ENCODE measurements at places on chromosomes 16 and 17. TPM values are rescaled to one million over a fixed set of nuclear protein-coding genes. Genes with fewer than 3 reads are reported as not detected.
A peak's percentile ranks its signal among the peaks of the same experiment; 100 is the strongest.

CCL8 gene
- not detected for total RNA-seq

CSH1 gene
- not detected for total RNA-seq

KRT12 gene
- total RNA-seq, result not detected

HBZ gene
- total RNA-seq, result not detected

MYH2 gene
- not detected for total RNA-seq

RAB26 gene
- total RNA-seq, result 0.61 TPM

ICAM2 gene
- 44.7 TPM for total RNA-seq

TNK1 gene
- 3.5 TPM for total RNA-seq

PYY gene
- total RNA-seq, result not detected

GCGR gene
- total RNA-seq, result not detected

GRCh38 chr17:54172096-54172984 lies 349.6 kb downstream of the KIF2B start:
- no peak overlapping the region for H3K4me3 ChIP-seq
- DNase-seq, result no peak
- H3K27ac ChIP-seq, result no peak overlapping the region
- H3K36me3 ChIP-seq, result no peaks in the 10 kb centered on the region
- H3K27me3 ChIP-seq, result no peaks in the 10 kb centered on the region

DNA sequence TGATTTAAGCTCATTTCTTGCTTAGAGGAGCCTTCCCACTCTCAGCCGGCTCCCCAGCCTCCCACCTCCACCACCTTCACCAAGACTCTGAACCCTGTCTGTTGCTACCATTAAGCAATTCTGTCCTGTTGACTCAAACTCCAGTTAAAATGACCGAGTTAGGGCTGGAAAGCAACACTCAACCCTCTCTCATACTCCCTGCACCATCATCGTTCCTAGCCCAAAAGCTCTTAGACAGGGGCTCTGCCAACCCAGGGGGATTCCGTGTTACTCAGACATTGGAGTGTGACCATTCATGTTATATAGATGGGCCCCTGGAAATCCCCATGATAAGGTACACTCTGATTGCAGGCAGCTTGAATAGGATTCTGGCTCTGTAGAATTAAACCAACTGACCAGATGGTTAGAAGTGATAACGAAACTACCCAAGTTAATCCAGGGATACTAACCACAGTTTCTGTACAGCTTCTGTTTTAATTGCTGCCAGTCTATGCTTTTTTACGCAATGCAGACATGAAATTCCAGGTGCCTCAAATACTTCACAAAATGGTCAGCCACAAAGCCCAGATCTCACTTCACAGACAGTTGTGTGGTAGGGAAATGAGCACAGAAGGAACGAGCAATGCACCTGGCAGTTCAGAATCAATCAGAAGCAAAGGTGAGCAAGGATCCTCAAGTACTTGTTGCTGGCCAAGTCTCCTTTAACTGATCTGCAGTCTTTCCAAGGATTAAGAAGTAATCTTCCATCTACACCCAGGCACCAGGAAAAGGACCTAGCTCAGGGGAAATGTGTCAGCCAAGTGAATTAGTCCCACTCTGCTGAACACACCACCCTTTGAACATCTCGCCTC lies 2.1 kb downstream of the SSTR2 start:
- no peaks in the 10 kb centered on the region for H3K36me3 ChIP-seq
- peaks cover 50% of the 10 kb centered on the region for H3K27me3 ChIP-seq
- peaks cover 36% of the 10 kb centered on the region for H3K4me1 ChIP-seq
- peak overlapping the region; percentile 76 for H3K4me3 ChIP-seq
- DNase-seq, result no peak

GRCh38 chr17:42979511-42980273 lies at the start of gene PTGES3L:
PTGES3L (minus strand) TSS chr17:42980080; CDS start chr17:42980053, 27 bp downstream.
- H3K4me1 ChIP-seq, result peaks cover 43% of the 10 kb centered on the region
- H3K4me3 ChIP-seq, result peak within 1 kb of the TSS; percentile 99
- H3K27ac ChIP-seq, result peak within 1 kb of the TSS; percentile 98
- peaks cover 20% of the 10 kb centered on the region for H3K36me3 ChIP-seq
- no peaks in the 10 kb centered on the region for H3K27me3 ChIP-seq
- no peak for DNase-seq

DNA sequence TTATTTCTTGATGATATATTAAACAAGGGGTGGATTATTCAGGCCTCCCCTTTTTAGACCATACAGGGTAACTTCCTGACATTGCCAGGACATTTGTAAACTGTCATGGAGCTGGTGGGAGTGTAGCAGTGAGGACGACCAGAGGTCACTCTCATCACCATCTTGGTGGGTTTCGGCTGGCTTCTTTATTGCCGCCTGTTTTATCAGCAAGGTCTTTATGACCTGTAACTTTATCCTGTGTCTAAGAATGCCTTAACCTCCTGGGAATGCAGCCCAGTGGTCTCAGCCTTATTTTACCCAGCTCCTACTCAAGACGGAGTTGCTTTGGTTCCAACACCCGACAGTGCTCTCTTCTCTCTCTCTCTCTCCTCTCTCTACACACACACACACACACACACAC lies 221.9 kb downstream of the C16orf95 start:
- DNase-seq, result no peak
- H3K36me3 ChIP-seq, result no peaks in the 10 kb centered on the region
- peaks cover 8% of the 10 kb centered on the region for H3K27me3 ChIP-seq
- H3K4me3 ChIP-seq, result no peak overlapping the region
- H3K4me1 ChIP-seq, result no peaks in the 10 kb centered on the region
- H3K27ac ChIP-seq, result no peak overlapping the region

- peak overlapping the region; percentile 36 for H3K27ac ChIP-seq
- H3K36me3 ChIP-seq, result no peaks in the 10 kb centered on the region
- no peaks in the 10 kb centered on the region for H3K27me3 ChIP-seq
- H3K4me3 ChIP-seq, result peak overlapping the region; percentile 11
- H3K4me1 ChIP-seq, result peaks cover 13% of the 10 kb centered on the region
These were observed 24.6 kb downstream of the COPRS start for GRCh38 chr17:31834448-31834847.

GRCh38 chr16:11232852-11233726 lies 22.9 kb downstream of the SOCS1 start:
- peak overlapping the region; percentile 61 for H3K27ac ChIP-seq
- peaks cover 46% of the 10 kb centered on the region for H3K4me1 ChIP-seq
- H3K27me3 ChIP-seq, result no peaks in the 10 kb centered on the region
- DNase-seq, result peak; percentile 52

DNA sequence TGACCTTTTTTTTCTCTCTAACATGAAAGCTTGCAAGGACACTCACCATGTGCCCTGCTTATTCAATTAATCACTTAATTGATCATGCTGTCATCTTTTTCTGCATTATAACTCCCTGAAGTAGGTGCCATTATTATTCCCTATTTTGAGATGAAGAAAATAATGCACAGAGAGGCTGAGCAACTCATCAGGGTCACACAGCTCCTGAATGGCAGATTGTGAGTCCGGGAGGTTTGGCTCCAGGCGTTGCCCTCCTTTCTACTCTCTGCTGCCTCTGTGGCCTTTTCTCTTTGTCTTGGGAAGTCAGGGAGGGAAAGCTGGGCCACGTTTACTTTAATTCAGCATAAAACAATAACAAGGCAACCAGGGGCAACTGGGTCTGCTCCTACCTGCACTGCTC lies 17.2 kb upstream of the N4BP1 start:
- H3K36me3 ChIP-seq, result no peaks in the 10 kb centered on the region
- H3K27ac ChIP-seq, result no peak overlapping the region
- no peaks in the 10 kb centered on the region for H3K27me3 ChIP-seq

- no peaks in the 10 kb centered on the region for H3K4me1 ChIP-seq
- H3K27me3 ChIP-seq, result peaks cover 2% of the 10 kb centered on the region
- no peak for DNase-seq
- no peak overlapping the region for H3K27ac ChIP-seq
- no peaks in the 10 kb centered on the region for H3K36me3 ChIP-seq
- no peak overlapping the region for H3K4me3 ChIP-seq
These were observed 117.1 kb downstream of the KCNJ2 start for GRCh38 chr17:70286391-70286790.

- H3K27me3 ChIP-seq, result no peaks in the 10 kb centered on the region
- H3K4me3 ChIP-seq, result no peak overlapping the region
- peaks cover 3% of the 10 kb centered on the region for H3K36me3 ChIP-seq
- no peak overlapping the region for H3K27ac ChIP-seq
- peaks cover 47% of the 10 kb centered on the region for H3K4me1 ChIP-seq
These were observed 16.5 kb upstream of the EIF1 start for GRCh38 chr17:41672153-41672552.

DNA sequence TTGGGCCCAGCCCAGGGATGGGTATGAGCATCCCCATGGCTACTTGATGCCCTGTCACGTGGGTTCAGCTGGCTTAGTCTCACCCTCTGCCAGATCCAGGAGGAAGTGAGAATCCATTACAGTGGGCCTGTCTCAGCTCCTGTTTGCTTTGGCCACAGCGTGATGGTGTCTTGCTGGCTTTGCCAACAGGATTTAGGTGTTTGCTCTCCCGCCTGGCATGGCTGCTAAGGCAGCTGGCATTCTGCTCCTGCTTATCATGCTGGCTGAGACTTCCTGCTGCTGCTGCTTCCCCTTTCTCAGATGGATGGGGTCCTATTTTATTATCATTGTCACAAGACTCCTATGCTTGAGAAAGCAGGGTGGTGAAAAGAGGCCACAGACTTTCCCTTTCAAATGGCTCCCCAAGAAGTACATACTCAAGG lies 28.3 kb upstream of the HOXB13 start:
- peaks cover 8% of the 10 kb centered on the region for H3K4me1 ChIP-seq
- no peak for DNase-seq
- no peaks in the 10 kb centered on the region for H3K36me3 ChIP-seq
- H3K27me3 ChIP-seq, result peaks cover 75% of the 10 kb centered on the region

- H3K27ac ChIP-seq, result no peak overlapping the region
- no peak overlapping the region for H3K4me3 ChIP-seq
- peaks cover 13% of the 10 kb centered on the region for H3K4me1 ChIP-seq
- DNase-seq, result no peak
- no peaks in the 10 kb centered on the region for H3K36me3 ChIP-seq
These were observed 23.1 kb downstream of the COPRS start for GRCh38 chr17:31835984-31836383.

- no peaks in the 10 kb centered on the region for H3K36me3 ChIP-seq
- no peak for DNase-seq
- H3K4me3 ChIP-seq, result no peak overlapping the region
- H3K27ac ChIP-seq, result no peak overlapping the region
- H3K4me1 ChIP-seq, result peaks cover 18% of the 10 kb centered on the region
These were observed 21.1 kb downstream of the TMC5 start for GRCh38 chr16:19438739-19439138.

DNA sequence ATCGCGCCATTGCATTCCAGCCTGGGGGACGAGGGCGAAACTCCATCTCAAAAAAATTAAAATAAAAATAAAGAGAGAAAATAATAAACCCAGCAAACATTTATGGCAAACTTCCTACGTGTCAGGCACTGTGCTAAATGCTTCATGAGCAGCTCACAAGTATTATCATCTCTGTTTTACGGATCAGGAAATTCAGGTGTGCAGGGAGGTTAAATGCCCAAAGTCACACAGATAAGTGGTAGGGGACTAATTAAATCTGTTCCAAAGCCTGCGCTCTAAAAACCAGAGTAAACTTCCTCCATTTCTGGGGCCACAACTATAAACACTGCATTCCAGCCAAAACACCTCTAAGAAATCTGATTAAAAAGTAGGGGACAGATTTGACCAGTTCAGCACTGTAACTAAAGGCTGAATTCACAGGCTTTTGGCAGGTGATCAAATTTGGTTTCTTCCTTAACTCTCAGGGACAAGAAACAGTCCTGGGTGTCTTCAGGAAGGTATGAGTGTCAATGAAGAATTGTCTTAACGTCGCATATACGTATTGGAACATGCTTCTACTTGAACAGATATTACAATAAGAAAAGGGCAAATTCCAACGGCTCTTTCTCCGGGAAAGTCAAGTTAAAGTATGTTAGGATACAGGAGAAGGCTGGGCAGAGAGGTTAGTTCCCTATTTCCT lies 996 bp downstream of the STRADA start:
- H3K27me3 ChIP-seq, result no peaks in the 10 kb centered on the region
- peak overlapping the region; percentile 86 for H3K4me3 ChIP-seq
- H3K27ac ChIP-seq, result peak overlapping the region; percentile 96
- H3K4me1 ChIP-seq, result peaks cover 28% of the 10 kb centered on the region
- no peak for DNase-seq

DNA sequence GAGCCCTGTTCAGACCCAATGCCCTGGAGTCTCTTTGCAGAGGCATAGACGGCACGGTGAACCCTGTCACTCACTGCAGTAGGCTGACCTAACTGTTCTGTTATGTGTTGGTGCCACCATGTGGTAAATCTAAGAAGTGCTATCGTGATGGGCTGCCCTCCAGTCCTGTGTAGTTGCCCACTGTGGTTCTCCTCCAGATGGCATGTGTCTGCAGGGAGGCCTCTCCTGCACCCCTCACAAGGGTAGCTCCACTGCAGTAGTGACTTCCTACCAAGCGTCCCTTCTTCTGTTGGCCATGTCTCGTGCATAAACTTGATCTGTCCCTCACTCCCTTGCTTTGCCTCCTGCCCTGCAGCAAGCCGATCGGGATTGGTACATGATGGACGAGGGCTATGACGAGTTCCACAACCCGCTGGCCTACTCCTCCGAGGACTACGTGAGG lies 5.8 kb downstream of the DHX38 start:
- H3K4me1 ChIP-seq, result peaks cover 33% of the 10 kb centered on the region
- no peak for DNase-seq
- peaks cover 88% of the 10 kb centered on the region for H3K36me3 ChIP-seq
- no peaks in the 10 kb centered on the region for H3K27me3 ChIP-seq
- no peak overlapping the region for H3K27ac ChIP-seq

DNA sequence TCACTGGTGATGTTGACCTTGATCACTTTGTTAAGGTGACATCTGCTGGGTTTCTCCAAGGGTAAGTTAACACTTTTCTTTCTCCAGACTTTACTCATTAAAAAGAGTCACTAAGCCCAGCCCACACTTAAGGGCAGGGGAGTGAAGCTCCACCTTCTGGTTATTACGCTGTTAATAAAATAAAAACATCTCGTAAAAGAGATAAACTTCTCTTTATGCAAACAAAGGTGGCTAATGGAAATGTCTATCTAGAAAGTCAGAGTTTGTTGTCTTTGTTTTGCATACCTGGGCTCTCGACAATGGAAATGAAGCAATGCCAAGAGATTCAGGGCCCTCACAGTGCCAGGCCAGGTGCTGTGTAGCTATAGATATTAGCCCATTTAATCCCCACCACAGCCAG lies 134.4 kb downstream of the ZFHX3 start:
- H3K27ac ChIP-seq, result no peak overlapping the region
- H3K27me3 ChIP-seq, result no peaks in the 10 kb centered on the region

DNA sequence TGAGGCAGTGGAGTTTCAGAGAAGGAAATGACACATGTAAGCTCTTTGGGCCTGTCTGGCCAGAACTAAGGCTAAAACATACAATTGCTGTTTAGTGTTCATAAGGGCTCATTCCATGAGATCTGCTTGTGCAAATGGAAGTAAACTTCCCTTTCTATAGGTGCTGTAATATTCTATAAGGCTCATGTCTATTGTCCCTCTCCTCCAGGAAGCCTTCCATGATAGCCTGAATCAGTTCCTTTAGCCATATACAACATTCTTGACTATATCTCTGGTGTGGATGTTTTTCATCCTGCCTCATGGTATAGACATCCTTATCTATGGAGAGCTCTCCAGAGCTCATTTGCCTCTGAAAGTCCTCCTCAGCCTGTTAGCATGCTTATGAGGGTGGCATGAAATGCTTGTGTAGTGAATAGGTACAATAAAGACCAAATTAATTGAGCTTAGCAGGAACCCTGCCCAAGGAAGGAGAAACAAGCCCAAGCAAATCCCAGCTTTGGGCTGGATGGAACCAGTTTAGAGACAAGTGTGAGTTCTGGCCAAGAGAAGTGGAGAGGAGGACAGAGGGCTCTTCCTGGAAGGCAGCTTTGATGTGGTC lies 1.6 kb upstream of the ETV4 start:
- no peaks in the 10 kb centered on the region for H3K36me3 ChIP-seq
- H3K4me1 ChIP-seq, result peaks cover 20% of the 10 kb centered on the region
- H3K27me3 ChIP-seq, result peaks cover 47% of the 10 kb centered on the region
- H3K27ac ChIP-seq, result no peak overlapping the region
- DNase-seq, result no peak

- no peaks in the 10 kb centered on the region for H3K27me3 ChIP-seq
- no peak for DNase-seq
- no peaks in the 10 kb centered on the region for H3K4me1 ChIP-seq
- no peak overlapping the region for H3K27ac ChIP-seq
- H3K4me3 ChIP-seq, result no peak overlapping the region
- no peaks in the 10 kb centered on the region for H3K36me3 ChIP-seq
These were observed 58.4 kb downstream of the TOM1L2 start for GRCh38 chr17:17913695-17914332.

Measured in activated B cell treated with CpG ODN at 0.5 μM for 24 hours (primary cell).